Stimulated activated CD8-positive, alpha-beta memory T cell treated with anti-CD3 and anti-CD28 coated beads, Interleukin-4, amount 100 ng/mL, for 1 hour (primary cell): ENCODE measurements at places on chromosomes 4 and X.
A peak's percentile ranks its signal among the peaks of the same experiment; 100 is the strongest.

- DNase-seq = no peak
Observed at GRCh38 chr4:176123710-176124407, 58.2 kb downstream of the WDR17 start.

- DNase-seq = no peak
Observed at GRCh38 chr4:185232370-185232769, 23.0 kb downstream of the SNX25 start.

- DNase-seq = no peak
Observed at GRCh38 chrX:109831326-109831985, 98.4 kb upstream of the ACSL4 start.

DNA sequence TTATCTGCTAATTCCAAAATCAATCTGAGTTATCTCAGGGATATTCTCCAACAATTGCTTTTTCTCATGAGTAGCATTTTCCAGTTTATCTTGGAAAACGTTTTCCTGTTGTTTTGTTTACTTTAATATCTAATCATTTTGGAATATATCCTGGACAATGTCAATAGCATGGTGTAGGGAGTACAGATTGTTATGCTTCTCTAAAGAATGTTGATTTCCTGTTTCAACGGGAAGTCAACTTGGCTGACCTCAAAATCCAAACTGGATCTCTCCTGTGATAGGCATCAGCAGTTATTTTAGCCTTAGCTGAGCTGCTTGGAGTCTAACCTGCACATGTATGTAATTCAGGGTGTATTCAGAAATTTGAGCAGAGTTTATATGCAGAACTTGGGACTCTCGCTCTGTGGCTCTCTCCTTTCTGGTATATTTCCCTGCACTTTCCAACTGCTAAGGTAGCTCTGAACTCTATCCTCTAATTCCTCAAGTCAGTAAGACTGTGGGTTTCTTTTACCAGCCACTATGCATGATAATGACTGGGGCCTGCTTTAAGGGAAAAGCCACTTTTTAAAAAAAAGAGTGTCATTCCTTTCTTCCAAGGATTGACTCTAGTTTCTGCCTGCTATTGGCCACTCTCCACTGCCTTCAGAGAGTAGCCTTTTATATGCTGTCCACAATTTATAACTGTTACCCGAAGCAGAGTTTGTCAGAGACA, 7.7 kb downstream of the PRSS48 start:
- DNase-seq = no peak

- DNase-seq = no peak
Observed at GRCh38 chr4:114312338-114312737, 286.3 kb upstream of the UGT8 start.

DNA sequence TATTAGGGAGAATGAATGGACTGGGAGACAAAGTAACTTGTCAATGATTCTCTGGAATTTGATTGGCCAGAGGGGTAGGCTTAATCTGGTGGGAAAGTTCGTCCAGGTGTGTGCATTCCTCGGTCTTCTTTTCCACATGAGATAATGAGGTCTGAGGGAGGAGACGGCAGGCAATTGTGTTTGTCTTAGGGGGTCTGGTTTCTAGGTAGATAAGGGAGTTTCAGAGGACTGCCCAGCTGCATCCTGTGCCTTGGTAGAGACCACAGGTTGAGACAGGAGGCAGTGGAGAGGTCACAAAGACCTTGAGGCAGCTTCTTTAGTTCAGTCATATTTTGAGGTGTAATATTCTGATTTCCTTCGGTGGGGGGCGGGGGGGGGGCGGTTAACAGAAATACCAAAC, 4.3 kb downstream of the MGST2 start:
- DNase-seq = no peak

- no peak for DNase-seq
Observed at GRCh38 chr4:88742561-88742960, 44.9 kb upstream of the NAP1L5 start.

GRCh38 chrX:153438532-153438931, 7.3 kb downstream of the TREX2 start:
- no peak for DNase-seq

DNA sequence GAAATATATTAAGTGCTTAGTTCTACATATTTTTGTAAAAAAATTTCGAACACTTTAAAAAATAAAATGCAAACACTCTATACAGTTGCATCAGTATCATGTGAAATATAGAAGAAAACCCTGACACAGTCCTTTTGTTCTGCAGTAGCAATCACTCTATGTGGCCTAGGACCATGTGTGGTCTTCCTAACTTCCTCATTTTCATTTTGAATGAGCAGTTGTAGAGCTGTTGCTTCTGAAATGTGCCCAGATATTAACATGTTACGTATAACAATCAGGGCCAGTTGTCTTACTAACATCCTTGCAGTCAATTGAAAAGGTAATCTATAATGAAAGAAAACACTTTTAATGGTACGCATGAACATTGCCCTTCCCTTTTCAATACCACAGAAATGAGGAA, 107.9 kb downstream of the ZNF827 start:
- no peak for DNase-seq

DNA sequence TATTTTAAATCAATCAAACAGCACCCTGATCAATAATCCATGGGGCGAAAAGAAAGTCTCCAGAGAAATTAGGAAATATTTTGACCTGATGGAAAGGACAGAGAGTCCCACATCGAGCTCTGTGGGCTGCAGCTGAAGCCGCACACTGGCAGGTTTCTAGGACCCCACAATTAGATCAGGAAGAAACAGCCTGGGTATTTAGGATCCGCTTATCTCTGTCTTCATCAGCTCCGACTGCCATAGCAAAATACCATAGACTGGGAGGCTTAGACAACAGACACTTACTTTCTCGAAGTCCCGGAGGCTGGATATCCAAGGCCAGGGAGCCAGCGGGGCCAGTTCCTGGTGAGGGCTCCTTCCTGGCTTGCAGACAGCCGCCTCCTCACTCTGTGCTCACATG, 36.4 kb downstream of the CCNQ start:
- DNase-seq = no peak

GRCh38 chr4:26873391-26874026, 12.9 kb downstream of the STIM2 start:
- DNase-seq = peak; percentile 25

GRCh38 chr4:8157496-8157895, 1.1 kb downstream of the ABLIM2 start:
- DNase-seq = no peak

DNA sequence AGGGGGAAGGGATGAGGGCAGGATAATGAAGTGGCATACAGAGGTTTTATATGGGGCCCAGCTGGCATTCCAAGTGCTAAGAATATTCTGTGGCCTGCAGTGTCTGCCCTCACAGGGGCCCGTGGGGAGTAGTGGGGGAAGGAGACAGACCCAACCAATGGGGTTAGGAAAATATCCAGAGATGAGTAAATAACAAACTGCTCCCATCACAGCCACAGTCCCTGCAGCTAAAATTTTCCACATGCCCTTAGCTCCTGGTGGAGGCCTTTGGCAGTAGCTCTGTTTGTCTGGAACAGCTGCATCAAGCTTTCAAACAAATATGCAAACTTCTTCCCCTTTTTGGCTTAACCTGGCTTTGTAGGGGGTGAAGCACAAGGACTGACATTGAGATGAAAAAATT, 3.1 kb downstream of the SRPX2 start:
- DNase-seq = no peak

- no peak for DNase-seq
Observed at GRCh38 chrX:54044877-54045338, 635 bp upstream of the PHF8 start.

GRCh38 chr4:77204621-77205020, 47.6 kb downstream of the CCNG2 start:
- DNase-seq = no peak

DNA sequence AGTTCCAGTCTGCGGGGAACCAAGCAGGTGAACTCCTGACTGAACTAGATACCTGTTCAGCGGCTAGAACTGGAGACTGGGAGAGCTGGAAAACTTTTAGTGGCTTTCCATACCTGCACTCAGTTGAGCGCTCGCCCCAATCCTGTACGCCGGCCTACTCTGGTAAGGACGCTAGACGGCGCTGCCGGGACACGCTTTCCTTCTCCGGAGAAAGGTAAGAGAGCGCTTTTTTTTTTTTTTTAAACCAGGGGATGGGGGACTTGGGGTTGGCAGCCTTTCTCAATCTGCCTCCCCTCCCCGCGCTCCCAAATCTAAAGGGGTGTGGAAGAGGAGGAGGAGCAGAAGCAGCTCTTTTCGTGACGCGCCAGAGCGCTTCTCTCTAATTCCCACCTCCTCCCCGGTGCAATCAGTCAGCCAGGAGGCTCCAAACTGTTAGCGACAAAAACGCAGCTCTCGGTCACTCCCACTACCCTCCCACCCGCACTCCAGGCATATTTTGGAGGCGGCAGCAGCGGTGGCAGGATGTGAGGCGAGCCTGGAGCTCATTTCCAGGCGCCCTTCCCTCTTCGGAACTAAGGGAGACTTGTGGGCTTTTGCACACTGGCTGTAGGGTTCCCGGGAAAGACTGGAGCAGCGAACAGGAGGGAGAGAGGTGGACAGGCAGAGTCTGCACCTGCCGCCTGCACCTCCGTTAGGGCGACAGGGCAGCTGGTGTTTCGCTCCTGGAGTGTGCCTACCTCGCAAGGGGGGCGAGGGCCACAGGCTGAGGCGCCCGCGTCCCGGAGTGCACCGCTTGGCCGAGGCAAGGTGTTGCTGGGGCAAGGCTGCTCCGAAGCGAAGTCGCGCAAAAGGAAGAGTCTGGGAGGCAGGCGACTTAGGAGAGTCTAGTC, at the start of gene IL1RAPL2:
IL1RAPL2 (plus strand) TSS at position 409 of the 890 bp plus-strand sequence.
- no peak for DNase-seq

DNA sequence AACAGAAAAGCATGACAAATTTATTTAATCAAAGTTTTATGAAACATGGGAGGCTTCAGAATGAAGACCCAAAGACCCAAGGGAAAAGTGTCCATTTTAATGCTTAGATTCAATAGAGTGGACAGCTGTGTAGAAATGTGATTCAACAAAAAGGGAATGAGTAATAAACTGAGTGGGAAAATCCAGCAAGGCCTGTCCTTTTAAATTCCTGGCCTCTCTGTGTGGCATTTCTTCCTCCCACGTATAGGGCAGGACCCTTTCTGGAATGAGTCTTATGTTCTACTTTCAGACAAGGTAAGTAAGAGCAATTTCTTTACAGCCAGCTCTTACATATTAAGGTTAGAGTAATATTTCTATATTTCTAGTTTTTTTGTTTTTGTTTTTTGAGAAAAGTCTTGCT, 14.5 kb downstream of the AASDH start:
- DNase-seq = no peak

GRCh38 chrX:53714580-53715345, 28.2 kb upstream of the HUWE1 start:
- peak; percentile 22 for DNase-seq

DNA sequence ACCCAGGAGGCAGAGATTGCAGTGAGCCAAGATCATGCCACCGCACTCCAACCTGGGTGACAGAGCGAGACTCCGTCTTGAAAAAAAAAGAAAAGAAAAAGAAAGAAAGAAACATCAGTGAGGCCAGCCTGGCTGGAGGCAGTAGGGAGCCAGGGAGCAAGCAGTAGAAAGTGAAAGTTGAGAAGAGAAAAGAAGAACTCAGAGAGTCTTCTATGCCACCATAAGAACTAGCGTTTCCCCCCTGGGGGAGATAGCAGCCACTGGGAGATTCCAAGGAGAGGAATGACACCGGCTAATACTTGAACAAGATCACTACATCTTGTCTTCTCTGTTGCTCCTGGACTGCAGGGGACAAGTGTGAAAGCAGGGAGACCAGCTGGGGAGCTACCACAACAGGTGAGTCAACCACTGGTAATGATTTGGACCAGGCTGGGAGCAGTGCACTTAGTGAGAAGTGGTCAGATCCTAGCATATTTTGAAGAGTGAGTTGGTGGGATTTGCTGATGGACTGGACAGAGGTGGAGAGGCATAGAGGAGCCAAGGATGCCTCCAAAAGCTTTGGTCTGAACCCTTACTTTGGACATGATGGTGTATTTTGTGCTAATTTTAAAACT, 33.4 kb downstream of the SLC2A9 start:
- DNase-seq = no peak

- DNase-seq = no peak
Observed at GRCh38 chrX:1059576-1060561, 152.6 kb downstream of the CRLF2 start.

- DNase-seq = no peak
Observed at GRCh38 chr4:113613503-113613902, 148.0 kb downstream of the CAMK2D start.

DNA sequence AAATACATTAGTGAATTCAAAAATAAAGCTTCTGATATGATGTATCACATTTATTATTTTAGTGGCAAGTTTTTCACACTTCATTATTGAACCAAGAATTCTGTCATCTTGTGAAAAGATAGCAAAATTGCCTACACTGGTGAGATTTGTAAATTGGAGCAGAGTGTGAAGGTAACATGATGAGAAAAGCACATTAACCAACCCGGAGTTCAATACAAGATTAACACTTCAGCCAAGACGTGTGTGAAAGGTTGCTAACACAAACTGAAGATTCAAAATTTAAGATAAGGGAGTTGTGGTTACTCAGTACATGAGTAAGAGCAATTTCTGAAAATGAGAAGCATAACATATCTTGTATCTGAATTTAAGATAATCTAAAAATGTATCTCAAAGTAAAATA, 346.7 kb downstream of the PDHA2 start:
- DNase-seq = no peak

DNA sequence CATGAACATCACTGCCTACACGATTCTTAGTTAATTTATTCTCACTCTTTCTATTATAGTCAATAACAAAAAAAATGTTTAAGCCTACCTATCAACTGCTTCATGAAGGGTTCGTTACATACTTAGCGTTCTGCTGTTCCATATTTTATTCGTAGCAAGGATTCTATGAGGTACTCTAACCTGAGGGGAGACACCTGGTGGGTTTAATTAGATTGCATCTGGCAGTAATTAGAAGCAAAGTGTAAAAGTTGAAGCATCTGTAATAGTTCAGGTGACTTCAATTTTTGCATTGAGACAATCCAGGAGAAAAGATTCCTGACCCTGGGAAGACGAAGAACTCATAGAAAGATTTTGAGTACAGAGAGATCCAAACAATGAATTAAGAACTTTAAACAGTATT, 1655.8 kb upstream of the TENM3 start:
- no peak for DNase-seq

- no peak for DNase-seq
Observed at GRCh38 chrX:110046971-110047370, 44.1 kb downstream of the TMEM164 start.

DNA sequence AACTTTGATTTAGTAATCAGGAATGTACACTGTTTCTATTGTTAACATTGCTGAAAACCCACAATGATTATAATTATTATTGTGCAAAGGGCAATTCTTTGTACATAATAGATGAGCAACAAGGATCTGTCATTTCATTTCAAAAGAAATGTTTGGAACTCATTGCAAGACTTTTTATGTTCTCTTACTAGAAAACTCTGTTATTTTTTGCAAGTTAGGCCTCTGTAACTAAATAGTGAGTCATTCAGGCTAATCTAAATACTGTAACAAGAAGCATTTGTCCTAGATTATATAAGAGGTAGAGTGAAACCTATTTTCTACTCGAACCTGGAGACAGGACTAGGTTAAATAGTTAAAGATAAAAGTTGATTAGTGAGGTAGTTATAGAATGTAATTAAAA, 93.2 kb upstream of the FAM47B start:
- no peak for DNase-seq

DNA sequence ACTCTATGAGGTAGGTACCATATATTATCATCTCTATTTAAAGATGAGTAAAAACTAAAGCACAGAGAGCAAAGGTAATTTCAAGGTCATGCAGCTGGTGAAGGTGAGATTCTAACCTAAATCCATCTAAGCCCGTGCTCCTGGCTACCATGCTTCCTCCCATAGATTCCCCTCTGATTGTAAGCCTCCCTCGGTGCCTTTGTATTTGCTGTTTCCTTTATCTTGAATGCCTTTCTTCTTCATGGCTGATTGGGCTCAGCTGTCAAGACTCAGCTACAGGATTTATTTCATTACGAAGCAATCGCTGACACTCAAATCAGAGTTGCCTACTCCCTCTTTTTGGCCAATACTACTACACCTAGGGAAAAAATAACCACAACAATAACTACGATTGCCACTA, 217.1 kb downstream of the ARAP2 start:
- no peak for DNase-seq
